ENCODE measurements at places on chromosomes 4 and X.

DNA sequence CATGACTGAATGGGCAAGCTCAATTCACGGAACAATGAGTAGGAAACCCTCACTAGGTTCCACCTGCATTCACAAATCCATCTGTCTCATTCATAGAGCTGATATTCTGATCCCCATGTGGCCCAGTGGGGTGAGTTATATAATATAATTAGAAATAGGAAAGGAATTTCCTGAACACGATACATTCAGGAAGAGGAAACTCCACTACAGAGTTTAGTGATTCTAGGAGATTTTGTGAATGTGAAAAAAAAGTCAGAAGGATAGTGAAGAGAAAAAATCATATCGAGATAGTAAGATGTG is 471.2 kb downstream of the GASK1B start:
- no peak for DNase-seq

GRCh38 chrX:40041915-40042314 is 55.8 kb downstream of the BCOR start:
- DNase-seq, result no peak

GRCh38 chr4:6953751-6954380 is 44.2 kb downstream of the TBC1D14 start:
- DNase-seq, result no peak

DNA sequence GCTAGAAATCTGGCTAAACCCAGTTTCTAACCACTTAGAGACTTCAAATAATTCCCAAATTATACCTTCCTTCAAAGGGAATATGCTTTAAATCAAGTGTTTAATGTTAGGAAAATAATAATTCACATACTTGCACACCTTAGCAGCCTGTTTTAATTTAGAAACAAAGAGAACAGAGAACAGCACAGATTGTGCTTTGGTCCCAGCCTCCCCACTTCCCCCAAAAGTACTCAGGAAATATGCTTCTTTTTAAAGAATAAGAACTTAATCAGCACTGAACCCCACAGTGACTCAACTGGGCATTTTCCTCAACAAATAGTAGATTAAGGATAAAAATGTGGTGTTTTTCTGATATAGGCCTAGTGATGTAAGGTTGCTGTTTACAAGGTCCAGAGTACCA is 295.8 kb downstream of the GBA3 start:
- DNase-seq, result no peak

Measured in stimulated activated CD8-positive, alpha-beta memory T cell treated with anti-CD3 and anti-CD28 coated beads, Interleukin-7, amount 100 ng/mL, for 1 hour (primary cell).